Camera-type eye (tissue), 1 donor: ENCODE measurements at places on chromosomes 13 and 19. TPM values are rescaled to one million over a fixed set of nuclear protein-coding genes. Genes with fewer than 3 reads are reported as not detected.

The ZNF506 gene
- 65.3 TPM for total RNA-seq

The DNASE2 gene
- 15.1 TPM for total RNA-seq

The GAPDHS gene
- 0.38 TPM for total RNA-seq

The LYL1 gene
- 6.2 TPM for total RNA-seq
